Stimulated activated CD8-positive, alpha-beta memory T cell treated with anti-CD3 and anti-CD28 coated beads, Interleukin-4, amount 100 ng/mL, for 4 hours (primary cell): ENCODE measurements at places on chromosomes 6 and 20.

DNA sequence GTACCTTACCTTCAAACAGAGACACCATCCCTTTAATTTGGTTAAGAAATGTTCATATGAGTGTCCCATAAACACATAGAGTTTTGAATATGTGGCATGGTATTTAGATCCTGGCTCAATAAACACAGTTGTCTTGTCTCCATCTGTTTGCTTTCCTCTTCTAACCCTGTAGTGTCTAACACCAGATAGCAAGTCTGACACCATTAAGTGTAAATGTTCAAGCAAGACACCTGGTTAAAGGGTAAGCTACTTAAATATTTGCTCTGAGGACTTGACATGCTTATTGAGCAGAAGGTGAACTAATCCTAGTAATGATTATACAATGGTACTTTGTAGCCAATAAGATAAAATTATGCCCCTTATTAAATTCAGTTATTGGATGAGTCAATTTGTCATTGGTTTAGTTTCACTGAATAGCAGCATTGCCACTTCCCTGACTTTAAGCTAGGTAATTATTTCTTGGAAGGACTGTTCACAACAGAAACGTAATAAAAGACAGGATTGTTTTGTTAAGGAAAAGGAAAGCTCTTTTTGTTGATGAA is 26.9 kb upstream of the GOPC start:
- DNase-seq = no peak

- peak; percentile 7 for DNase-seq
Observed at GRCh38 chr20:53839423-53840176, 230.8 kb downstream of the BCAS1 start.

DNA sequence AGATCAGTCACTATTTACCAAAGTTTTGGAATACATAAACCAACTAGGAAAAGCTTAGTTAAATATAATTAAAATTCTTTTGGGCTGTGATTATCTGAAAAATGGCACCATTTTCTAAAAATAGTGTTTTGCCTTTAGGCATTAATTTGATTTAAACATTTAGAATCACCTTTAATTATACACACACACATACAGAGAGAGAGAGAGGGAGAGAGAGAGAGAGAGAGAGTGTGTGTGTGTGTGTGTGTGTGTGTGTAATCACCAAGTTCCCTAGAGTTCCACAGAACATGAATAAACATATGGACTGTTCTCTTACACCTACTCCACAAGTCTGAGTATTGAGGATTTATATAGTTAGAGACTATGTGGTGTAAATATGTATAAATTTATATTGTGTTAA is 141.2 kb upstream of the ATXN1 start:
- DNase-seq = no peak

- DNase-seq = no peak
Observed at GRCh38 chr6:21241231-21242130, 352.1 kb upstream of the SOX4 start.

DNA sequence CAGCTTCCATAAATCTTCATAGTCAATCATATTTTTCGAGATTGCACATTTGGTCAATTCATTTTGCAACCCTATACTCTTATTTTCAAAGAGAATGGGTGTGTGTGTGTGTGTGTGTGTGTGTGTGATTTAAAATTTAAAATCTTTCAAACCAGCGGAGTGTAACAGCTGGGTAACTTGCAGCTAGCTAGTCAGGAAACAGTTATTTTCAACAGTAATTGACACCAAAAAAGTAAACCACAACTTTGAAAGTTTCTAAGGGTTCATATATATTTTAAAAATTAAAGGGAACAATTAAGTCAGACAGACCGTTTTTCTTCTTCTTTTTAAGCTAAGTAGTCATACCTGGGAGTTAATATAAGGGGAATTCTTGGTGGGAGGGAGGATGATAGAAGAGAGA is 57.0 kb downstream of the PRR18 start:
- no peak for DNase-seq

DNA sequence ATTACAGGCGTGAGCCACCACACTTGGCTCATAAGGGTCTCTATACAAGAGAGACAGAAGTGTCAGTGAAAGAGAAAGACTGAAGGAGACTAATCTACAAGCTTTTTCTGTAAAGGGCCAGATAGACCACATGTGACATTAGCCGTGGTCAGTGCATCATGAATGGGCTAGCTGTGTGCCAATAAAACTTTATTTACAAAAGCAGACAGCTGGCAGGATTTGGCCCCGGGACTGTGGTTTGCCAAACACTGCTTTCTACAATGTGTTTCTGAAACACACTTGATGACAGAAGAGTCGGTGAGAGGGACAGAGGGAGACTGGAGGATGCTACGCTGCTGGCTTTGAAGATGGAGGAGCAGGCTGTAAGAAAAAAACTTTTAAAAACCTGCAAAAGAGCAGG is 285.4 kb downstream of the TFAP2C start:
- no peak for DNase-seq

DNA sequence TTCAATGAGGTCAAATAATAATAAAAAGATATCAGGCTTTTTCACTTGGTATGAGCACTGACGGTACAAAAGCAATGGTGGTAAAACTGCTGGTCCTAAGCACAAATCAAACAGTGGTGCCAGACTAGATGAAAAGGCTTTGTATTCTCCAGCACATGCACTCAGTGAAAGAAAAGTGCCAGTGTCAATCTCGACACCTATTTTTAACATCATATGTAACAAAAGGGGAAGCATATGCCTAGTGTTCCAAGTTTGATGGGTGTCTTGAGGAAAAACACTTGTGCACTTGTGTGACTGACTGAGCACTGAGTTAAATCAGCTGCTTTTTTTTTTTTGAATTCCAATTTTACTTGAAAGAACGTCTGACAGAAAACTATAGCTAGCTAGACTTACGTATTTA is 27.3 kb downstream of the MED23 start:
- DNase-seq = no peak

DNA sequence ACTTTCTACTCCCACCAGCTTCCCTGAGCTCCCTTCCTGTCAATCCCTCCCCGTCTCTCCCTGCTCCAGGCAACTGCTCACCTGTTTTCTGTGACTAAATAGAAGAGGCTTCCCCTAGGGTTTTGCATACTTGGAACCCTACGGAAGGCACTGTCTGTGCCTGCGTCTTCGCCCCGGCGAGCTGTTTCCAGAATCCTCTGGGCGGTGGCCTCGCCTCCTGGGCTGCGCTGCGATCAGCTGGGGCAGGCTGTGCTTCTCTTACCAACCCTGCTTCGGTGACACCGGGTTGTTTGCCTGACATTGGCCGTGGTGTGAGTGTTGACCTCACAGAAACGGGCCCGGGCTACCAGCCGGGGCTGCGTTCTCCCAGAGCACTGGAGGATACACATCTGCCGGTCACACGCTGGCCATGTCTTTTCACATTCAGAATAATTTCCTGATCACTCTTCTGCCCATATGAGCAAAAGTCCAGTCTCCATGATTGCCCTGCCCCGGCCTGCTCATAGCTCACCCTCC is 29.4 kb upstream of the CCR6 start:
- DNase-seq = no peak

GRCh38 chr6:149931501-149931900 is 8.6 kb upstream of the RAET1G start:
- no peak for DNase-seq

DNA sequence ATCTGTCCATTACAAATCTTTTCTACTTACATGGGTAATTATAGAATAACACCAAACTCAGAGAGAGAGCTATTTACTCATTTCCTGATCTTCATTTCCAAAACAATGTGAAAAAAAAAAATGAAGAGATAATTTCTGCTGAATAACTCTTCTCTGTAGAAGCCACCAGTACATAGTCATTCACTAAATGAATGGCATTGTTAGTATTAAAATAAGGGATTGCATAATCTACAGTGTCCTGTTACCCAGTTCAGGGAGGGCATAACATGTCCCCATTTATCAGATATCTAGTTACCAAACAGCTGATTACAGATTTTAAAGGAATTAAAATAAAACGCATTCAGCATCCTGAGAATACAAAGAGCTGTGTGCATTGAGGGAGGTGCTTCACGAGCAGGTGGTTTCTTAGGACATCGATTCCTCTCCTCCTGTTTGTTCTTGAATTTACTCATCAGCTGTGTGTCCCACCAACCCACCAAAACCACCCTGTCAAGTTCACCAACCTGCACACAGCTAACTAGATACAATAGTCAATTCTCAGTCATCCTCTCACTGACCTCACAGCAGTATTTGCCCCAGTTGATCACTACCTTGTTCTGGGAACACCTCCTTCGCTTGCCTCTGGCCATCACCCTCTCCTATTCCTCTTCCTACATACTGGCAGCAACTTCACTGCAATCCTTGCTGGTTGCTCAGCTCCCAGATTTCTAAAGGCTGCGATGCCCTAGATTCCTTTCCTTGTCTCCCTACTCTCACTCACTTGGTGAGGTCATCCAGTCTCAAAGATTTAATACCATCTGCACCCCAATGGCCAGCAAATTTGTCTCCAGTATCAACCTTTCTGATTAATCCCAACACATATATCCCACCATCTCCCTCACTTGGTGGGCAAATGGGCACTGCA is 18.7 kb downstream of the CNKSR3 start:
- no peak for DNase-seq

DNA sequence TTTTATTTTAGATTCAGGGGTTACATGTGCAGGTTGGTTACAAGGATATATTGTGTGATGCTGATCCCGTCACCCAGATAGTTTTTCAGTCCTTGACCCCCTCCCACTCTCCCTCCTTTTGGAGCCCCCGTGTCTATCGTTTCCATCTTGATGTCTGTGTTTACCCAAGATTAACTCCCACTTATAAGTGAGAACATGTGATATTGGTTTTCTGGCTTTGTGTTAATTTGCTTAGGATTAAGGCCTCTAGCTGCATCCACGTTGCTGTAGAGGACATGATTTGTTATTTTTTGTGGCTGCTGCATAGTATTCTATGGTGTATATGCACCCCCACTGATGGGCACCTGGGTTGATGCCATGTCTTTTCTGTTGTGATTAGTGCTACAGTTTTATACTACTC is 178.6 kb downstream of the PLCB1 start:
- DNase-seq = no peak

- DNase-seq = no peak
Observed at GRCh38 chr20:32439132-32439829, 81.2 kb downstream of the ASXL1 start.

GRCh38 chr20:39347626-39348025 is 385.5 kb downstream of the DHX35 start:
- DNase-seq = no peak

GRCh38 chr6:148711833-148712654 is 34.8 kb upstream of the UST start:
- no peak for DNase-seq
